ENCODE measurements at places on chromosomes 6 and 20.

GRCh38 chr6:166608774-166609173, 18.3 kb downstream of the RPS6KA2 start:
- no peak overlapping the region for H3K27ac ChIP-seq
- no peaks in the 10 kb centered on the region for H3K27me3 ChIP-seq
- no peaks in the 10 kb centered on the region for H3K36me3 ChIP-seq
- DNase-seq: no peak
- peaks cover 20% of the 10 kb centered on the region for H3K4me1 ChIP-seq
- H3K4me3 ChIP-seq: no peak overlapping the region

DNA sequence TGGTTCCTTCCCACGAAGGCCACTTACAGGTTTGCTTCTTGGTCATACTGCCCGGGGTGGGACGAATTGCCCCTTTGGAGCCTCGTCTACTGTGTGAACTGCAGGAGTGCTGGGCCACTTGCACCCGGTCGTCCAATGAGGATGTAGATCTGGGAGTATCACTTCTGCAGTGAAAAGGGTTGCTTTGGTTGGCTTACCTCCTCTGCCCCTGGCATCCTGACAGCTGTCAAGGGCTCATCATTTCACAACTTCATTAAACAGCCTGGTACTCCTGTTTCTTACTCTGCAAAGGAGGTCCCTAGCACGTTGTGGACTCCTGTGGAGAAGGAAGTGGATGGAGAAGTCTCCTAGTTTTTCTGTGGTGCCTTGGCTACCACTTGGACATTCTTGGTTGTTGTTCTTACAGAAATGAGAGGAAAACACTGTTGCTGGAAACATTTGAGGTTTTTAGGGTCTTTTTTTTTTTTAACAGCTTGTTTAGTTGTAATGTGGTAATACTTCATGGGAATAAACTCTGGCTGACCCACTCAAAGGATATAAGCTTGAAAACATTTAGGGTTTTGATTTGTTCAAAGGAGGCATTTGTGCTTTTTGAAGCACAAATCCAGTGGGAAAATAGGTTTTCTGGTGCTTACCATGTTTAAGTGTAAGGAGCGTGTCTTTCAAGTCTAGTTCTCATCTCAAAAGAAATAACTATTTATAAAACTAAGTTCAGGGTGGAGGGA, 60.7 kb downstream of the AKAP12 start:
- no peaks in the 10 kb centered on the region for H3K27me3 ChIP-seq
- H3K4me1 ChIP-seq: peaks cover 14% of the 10 kb centered on the region
- no peak for DNase-seq
- H3K36me3 ChIP-seq: no peaks in the 10 kb centered on the region

GRCh38 chr20:62133051-62133845, 9.9 kb downstream of the PSMA7 start:
- peaks cover 4% of the 10 kb centered on the region for H3K4me1 ChIP-seq
- H3K27me3 ChIP-seq: no peaks in the 10 kb centered on the region
- no peaks in the 10 kb centered on the region for H3K36me3 ChIP-seq
- H3K4me3 ChIP-seq: no peak overlapping the region
- no peak overlapping the region for H3K27ac ChIP-seq

DNA sequence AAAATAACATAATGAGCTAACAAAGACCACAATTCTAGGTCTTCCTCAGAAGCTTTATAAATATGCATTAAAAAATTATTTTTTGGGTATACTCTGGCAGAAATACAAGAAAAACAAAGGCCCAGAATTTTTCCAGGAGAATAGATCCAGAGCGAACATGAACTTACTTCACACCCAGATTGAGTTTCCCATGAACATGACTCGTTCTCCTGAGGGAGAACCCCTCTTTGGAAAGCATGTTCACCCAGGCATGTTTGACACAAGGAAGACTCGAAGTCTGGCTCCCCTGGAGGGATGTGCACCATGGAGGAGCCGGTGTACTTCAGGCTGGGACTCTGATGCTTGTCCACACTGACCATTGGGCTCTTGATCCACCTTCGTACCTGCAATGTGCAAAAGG, 56.1 kb downstream of the SGK1 start:
- H3K4me3 ChIP-seq: no peak overlapping the region
- H3K36me3 ChIP-seq: no peaks in the 10 kb centered on the region
- no peak overlapping the region for H3K27ac ChIP-seq
- no peak for DNase-seq

DNA sequence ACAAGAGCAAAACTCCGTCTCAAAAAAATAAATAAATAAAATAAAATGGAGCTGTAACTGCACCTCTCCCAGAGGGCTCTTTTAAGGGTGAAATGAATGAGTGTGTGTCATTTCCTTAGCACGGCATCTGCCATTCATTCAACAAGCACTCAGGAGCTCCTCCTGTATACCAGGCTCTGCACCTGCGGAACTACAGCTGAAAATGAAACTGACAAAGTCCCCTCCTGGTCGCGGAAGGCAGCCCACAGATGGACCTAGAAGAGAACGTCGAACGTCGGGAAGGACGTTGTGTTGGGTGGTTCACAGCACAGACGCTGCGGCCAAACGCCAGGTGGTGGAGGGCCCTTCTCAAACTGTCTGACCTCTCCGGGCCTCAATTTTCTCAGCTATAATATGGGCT, 256.4 kb downstream of the TFAP2C start:
- no peaks in the 10 kb centered on the region for H3K36me3 ChIP-seq
- H3K27me3 ChIP-seq: no peaks in the 10 kb centered on the region
- H3K4me3 ChIP-seq: no peak overlapping the region
- H3K27ac ChIP-seq: no peak overlapping the region
- no peaks in the 10 kb centered on the region for H3K4me1 ChIP-seq

- H3K4me1 ChIP-seq: peaks cover 3% of the 10 kb centered on the region
- H3K4me3 ChIP-seq: no peak overlapping the region
- H3K36me3 ChIP-seq: no peaks in the 10 kb centered on the region
Observed at GRCh38 chr6:109117346-109118035, 22.2 kb downstream of the CEP57L1 start.
